Activated CD4-positive, CD25-positive, alpha-beta regulatory T cell treated with anti-CD3 and anti-CD28 coated beads, Interleukin-2, amount 50 U/mL, for 16 hours (primary cell): ENCODE measurements at places on chromosomes 5 and 9.

DNA sequence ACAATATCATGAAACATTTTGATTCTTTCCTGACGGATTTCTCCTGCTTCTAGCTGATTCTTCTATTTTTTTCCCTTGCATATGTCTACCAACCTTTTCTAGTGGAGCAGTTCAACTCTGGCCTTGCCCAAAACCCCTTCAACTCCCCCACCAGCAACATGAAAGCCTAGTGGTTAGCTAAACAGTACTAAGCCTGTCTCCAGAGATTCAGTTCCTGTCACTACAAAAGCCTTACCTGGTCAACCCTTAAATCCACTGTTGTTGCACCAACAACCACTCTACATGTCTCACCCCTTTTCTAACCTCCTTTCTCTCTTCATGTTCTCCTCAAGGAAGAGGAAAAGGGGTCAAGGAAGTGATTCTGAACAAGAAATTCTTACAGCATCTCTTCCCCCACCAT lies 74.8 kb upstream of the PIK3R1 start:
- DNase-seq, result no peak

GRCh38 chr5:23506329-23507236 lies 826 bp upstream of the PRDM9 start:
- DNase-seq, result no peak

DNA sequence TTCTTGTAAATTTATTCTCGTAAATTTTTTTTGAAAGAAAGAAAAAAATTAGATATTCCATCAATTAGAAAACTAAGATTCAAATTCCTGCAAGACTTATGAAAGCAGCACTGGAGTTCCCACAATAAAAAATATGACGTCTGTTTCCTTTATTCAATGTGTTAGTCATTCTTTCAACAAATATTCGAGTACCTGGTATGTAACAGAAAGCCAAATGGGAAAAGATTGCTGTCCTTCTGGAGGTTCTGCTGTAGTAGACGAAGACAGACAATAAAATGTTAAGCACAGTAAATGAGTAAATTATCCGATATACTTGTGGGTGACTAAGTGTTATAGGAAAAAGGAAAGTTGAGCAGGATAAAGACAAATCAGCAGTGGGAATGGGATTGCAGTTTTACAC lies 92.2 kb downstream of the ADAMTSL1 start:
- no peak for DNase-seq

DNA sequence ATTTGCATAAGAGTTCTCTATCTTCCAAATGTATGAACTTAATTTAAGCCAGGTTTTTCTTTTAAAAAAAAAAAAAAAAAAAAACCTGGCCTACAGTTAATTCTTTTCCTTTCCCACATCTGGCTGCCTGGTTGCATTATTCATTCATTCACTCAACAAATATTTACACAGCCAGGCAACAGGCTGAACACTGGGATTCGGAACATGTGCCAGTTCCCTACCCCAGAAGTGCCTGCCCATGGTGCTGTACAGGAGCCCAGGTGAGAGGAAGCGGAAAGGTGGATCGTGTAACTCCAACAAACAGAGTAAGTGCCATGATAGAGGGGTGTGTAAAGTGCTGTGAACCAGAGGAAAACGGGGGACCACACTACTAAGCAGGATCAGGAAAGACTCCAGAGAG lies 93.6 kb downstream of the CDK5RAP2 start:
- DNase-seq, result no peak

GRCh38 chr5:114185274-114185673 lies 176.6 kb upstream of the KCNN2 start:
- DNase-seq, result no peak

- no peak for DNase-seq
Measured at GRCh38 chr5:141913560-141914198, 10.0 kb upstream of the DELE1 start.
